NCI-H1105 (cell line): ENCODE measurements at places on chromosomes 5 and 9.
A peak's percentile ranks its signal among the peaks of the same experiment; 100 is the strongest.

DNA sequence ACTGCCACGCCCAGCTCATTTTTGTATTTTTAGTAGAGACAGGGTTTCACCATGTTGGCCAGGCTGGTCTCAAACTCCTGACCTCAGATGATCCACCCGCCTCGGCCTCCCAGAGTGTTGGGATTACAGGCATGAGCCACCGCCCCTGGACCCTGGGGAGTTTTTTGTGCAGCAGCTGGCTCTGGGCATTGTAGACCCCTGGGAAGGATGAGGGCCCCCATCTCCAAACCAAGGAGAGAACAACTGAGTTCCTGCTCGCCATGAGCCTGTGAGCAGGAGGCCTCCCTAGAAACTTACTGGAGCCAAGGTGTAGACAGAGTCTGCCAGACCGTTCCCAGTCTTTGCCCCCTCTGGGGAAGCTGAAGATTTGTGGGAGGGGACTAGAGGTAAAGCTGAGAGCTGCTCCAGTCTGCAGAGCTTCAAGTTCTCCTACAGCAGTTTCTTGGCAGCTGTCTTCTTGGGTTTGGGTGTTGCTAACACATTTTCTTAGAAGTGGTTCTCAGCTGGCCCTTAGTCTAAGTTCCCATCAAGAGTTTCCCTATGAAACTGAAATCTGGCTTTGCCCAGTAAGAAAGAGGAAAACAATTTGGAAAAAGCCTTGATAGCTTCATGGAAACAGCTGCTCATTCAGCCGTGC is 12.4 kb downstream of the NUDT2 start:
- no peak for DNase-seq

- no peak for DNase-seq
These were observed 23.1 kb upstream of the MED10 start for GRCh38 chr5:6401410-6401809.

- DNase-seq, result no peak
These were observed 159.8 kb upstream of the GLRA1 start for GRCh38 chr5:152084476-152084875.

GRCh38 chr9:72534931-72535330 is 13.5 kb downstream of the TMC1 start:
- no peak for DNase-seq

- DNase-seq, result no peak
These were observed 498.1 kb upstream of the TNC start for GRCh38 chr9:115615821-115616665.

- DNase-seq, result peak; percentile 59
These were observed 24.9 kb downstream of the PCDHGC5 start for GRCh38 chr5:141513627-141514329.

DNA sequence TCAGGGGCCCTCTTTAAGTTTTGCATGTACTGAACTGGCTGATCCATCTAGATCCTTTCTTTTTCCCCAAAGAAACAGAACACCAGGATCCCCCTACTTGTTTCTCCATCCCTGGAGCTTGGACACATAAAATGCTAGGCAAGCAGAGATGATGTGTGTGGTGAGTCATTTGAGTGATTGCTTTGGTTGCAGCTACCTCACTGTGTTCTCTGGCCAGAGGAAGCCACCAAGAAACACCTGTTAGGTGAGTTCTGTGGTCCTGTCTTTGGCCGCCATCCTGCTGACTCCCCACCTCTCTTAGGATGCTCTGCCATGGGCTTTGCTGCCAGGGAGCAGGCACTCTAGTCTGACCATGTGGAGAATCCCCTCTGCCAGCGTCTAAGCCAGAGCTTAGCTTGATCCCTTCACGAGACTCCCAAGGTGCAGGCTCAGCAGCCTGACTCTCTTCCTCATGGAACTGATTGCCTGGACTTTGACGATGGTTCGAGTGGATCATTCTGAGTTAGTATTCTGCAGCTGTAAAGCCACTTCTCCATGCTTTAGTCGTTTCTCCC is 27.3 kb upstream of the DENND1A start:
- DNase-seq, result no peak

GRCh38 chr9:21001581-21001980 is 29.9 kb downstream of the HACD4 start:
- no peak for DNase-seq

- DNase-seq, result no peak
These were observed 658.4 kb downstream of the EFNA5 start for GRCh38 chr5:107012371-107012770.

GRCh38 chr9:121399883-121400607 is 30.0 kb upstream of the STOM start:
- peak; percentile 65 for DNase-seq

GRCh38 chr5:9362600-9362999 is 183.3 kb downstream of the SEMA5A start:
- DNase-seq, result no peak

DNA sequence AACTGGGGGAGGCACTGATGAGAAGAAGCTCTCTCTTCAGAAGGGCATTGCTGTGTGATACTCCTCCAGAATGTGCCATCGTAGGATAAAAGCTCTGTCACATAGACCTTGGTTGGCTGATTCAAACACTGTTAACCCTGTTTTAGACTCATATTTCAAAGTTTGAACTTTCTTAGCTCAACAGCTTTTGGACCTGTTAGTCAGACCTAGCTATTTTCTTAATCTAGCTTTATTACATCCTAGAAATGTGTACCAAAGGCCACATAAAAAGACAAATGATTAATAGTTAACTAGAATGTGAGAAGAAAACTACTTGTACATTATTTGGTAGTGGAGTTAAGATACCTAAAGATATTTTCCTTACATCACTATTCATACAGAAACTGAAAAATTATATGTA is 4.3 kb downstream of the RHOBTB3 start:
- no peak for DNase-seq

DNA sequence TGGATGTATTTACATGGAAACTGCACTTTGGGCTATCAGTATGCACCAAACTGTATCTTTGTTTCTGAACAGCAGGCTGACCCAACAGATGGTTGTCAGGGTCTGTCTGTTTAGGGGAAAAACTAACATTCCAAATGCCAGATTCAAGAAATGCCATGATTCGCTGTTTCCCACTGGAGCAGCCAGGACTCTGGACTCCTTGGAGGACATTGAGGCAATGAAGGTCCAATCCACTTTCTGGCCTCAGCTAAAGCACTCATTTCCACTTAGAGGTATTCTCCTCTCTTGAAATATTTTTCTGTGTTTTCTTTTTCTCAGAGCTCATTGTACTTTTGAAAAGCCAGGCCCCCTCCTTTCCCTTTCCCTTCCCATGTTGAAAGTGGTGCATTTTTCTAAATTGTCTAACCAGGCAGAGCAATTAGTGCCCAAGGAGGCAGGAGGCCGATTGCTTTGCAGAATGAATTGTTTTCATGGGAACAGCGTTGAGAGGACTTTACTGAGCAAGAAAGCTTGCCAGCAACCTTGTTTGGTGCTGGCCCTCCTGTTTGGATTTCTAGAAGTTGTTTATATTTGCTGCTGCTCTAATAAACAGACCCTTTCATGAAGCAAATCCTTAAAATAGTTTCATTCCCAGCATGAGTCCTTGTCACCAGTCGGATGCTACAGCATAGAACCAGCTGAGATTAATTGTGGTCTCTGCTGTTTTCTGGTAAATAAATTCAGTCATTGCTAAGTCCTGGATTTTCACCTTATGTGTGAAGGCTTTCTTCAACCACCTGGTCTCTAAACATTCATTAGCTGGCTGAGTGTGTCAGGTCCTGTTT is 132.8 kb upstream of the TAF11L2 start:
- no peak for DNase-seq

GRCh38 chr9:132749306-132749705 is 79.0 kb downstream of the GTF3C4 start:
- no peak for DNase-seq
